ENCODE measurements at places on chromosomes 16 and 17. TPM values are rescaled to one million over a fixed set of nuclear protein-coding genes. Genes with fewer than 3 reads are reported as not detected.

The KRT27 gene
- polyA plus RNA-seq, result 0.05 TPM

DNA sequence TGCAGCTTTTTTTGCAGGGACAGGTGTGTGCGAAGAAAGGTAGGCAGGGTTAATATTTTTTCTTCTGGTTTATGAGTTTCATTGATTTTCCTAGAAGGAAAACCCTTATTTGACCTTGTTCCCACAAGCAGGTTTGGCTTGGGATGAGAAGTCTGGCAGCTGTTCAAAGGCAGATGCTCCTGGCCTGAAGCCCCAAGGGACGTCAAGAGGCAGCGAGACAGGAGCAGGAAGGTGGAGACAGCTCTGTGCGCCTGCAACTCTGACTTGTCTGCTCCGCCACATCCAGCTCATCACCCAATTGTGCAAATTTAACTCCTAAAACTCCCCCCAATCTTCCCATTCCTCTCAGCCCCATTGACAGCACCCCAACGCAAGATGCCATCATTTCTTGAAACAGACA is 136.8 kb upstream of the XYLT1 start:
- DNase-seq, result no peak

DNA sequence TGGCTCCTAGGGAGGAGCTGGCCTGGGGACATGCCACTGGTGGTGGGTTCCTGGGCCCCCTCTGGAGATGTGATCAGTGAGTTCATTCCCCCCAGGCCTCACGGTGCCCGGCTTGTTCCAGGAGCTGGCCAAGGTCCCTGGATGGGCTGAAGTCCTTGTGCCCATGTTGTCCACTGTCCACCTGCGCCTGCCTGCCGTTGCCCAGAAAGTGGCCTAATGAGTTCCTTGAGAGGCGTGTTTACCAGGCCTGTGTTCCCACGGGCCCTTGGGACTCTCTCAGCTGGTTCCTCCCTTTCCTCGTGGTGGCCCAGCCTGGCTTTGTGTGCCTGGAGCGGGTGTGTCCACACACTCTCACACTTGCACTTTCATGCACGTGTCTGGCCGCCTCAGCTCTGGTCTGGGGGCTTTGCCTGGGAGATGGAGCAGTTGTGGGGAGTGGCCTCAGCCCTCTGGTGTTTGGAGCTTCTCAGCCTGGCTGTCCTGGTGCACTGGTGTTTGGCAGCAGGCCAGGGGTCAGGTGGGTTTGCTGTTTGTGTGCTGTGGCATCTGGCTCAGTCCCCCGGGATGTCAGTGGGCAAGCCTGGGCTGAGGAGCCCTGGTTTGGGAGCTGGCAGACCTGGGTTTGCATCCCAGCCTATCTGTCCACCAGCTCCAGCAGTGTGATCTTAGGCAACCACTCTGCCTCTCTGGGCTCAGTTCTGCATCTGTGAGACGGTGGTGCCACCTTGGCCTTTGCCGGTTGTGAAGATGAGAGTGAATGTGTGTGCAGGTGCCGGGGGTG is 18.0 kb downstream of the ADCY7 start:
- no peak for DNase-seq

The GP1BA gene
- 2.1 TPM for polyA plus RNA-seq

DNA sequence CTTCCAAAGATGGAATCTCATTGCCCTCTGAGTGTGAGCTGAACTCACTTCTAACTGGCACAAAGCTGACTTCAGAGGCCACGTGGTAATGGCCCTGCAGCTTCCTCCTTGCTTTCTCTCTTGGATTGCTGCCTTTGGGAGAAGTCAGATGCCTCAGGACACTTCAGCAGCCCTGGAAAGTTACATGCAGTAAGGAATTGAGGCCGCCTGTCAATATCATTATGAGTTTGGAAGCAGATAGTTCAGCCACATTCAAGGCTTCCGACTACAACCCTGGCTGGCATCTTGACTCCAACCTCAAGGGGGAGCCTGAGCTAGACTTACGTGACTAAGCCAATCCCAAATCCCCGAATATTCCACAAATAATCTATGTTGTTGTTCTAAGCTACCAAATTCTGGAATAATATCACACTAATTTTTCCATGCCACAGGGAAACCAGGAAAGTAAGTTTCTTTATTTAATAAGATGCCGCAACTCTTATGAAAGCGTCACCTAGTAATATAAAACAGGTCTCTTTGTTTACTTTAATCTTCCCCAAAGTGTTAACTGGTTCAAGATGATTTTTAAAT is 13.6 kb downstream of the CEP20 start:
- peak; percentile 30 for DNase-seq

DNA sequence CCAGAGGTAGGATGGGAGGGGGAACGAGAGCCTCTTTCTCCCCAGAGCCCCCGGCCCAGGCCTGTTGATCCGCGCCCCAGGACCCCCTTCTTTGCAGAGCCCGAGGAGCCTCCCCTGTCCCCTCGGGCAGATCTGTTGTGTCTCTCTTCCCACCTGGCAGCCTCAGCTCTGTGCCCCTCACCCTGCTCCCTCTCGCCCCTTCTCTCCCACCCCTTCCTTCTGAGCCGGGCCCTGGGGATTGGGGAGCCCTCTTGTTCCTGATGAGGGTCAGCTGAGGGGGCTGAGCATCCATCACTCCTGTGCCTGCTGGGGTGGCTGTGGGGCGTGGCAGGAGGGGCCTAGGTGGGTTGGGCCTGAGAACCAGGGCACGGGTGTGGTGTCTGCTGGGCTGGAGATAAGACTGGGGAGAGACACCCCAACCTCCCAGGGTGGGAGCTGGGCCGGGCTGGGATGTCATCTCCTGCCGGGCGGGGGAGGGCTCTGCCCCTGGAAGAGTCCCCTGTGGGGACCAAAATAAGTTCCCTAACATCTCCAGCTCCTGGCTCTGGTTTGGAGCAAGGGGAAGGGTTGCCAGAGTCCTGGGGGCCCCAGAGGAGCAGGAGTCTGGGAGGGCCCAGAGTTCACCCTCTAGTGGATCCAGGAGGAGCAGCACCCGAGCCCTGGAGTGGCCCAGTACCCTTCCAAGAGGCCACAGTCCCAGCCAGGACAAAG is 65.4 kb downstream of the MRC2 start:
- no peak for DNase-seq

DNA sequence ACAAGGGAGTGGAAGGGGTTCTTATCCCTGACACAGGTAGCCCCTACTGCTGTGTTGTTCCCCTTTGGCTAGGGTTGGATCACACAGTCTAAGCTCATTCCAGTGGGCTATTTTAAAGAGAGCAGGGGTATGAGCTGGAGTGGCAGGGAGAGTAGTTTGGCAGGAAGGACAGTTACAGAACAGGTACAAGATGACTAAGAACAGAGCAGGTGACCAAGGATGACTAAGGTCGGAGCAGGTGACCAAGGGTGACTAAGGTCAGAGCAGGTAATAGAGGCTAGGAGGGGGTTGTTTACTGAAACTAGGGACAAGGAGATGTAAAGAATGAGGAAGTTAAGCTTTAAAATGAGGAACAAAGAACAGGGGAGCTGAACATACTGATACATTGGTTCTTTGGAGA is 58.8 kb downstream of the UTP18 start:
- no peak for DNase-seq

The SEPTIN12 gene
- 0.18 TPM for polyA plus RNA-seq

GRCh38 chr17:13601776-13602551 is at the start of gene HS3ST3A1:
TSS of gene HS3ST3A1 (minus strand) at chr17:13601929. CDS start at chr17:13601129, 800 bp downstream.
- DNase-seq, result peak; percentile 61

The EVPLL gene
- polyA plus RNA-seq, result 0.49 TPM

The CSH2 gene
- not detected for polyA plus RNA-seq
